Liver (tissue), 10 donors: ENCODE measurements at places on chromosomes 11 and 22.

- peak; percentile 57 for DNase-seq
These were observed at the start of gene CNIH2 for GRCh38 chr11:66277471-66278362. TSS of gene CNIH2 (plus strand) at chr11:66278175. CDS start at chr11:66278457, 282 bp downstream.

- peak; percentile 89 for DNase-seq
These were observed 25.3 kb upstream of the PRR5 start for GRCh38 chr22:44676441-44677352.

- DNase-seq = no peak
These were observed 92.3 kb downstream of the CD44 start for GRCh38 chr11:35231076-35231860.

- DNase-seq = no peak
These were observed 2.2 kb downstream of the FXYD2 start for GRCh38 chr11:117822074-117823033.

DNA sequence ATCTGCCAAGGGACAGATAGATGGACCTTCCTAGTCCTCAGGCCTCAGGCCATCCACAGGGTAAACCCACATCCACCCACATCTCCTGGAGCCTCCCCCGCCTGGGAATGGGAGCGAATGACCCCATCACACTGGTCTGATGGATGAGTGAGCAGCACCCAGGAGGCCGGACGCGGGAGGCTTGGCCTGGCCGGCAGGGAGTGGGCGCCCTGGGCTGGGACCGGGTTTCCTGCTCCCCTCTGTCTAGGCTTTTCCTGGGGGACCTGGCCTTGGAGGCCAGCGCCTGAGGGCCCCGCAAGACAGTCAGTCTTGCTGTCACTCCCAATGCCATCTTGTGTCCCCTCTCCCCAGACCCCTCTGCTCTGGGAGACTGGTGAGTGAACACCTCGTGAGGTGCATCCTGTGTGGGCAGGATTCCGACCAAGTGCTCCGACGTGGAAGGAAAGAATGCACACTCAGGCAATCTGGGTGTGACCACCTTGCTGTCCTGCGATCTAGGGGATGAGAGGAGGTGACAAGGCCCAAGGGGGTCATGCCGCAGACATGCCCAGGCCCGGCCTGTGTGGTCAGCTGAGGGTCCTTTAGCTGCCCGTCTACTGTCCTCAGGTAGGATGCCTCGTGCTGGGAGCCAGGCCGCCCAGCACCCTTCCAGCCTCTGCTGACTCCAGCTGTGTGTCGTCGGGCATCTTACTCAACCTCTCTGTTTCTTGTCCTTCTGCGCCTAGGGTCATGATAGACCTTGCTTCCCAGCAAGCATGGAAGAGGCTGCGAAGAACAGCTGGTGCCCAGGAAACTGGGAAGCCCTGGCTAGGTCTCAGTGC is 26.5 kb upstream of the WNT7B start:
- no peak for DNase-seq

GRCh38 chr11:8028766-8029165 is 41.6 kb downstream of the EIF3F start:
- DNase-seq = no peak

DNA sequence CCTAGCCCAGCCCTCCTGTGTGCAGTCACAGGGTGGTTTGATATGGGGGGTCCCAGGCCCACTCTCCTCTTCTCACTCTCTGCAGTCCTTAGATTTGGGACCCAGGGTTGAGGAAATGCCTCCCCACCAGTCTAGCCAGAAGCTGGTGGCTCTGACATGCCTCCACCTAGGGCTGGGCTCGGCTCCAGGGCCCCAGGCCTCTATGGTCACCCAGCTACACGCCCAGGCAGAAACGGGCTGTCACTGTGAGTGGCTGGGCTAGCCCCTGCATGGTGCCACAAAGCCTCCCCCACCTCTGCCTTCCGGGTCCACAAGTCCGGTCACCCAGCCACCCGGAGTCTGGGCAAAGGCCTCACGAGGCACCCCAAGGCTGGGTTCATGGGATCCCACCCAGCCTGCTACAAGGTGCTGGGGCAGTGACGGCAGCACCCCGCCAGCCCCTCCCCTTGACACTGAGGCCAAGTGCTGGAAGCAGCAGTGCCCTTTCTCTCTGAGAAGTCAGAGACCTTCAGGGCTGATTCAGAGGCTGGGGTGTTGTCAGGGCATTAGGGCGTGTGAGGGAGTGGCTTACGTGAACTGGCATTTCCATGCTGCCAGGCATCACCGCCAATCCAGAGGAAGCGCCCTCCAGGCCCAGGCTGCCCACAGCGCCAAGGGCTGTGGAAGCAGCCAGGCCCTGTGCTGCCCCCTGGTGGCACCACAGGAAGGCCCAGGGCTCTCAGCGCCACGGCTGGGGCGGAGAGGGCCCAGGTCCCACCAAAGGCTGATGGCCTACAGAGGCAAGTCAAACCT is 638 bp upstream of the PITPNM1 start:
- DNase-seq = peak; percentile 84

- DNase-seq = no peak
These were observed 193.9 kb downstream of the KIF18A start for GRCh38 chr11:27914080-27914479.

DNA sequence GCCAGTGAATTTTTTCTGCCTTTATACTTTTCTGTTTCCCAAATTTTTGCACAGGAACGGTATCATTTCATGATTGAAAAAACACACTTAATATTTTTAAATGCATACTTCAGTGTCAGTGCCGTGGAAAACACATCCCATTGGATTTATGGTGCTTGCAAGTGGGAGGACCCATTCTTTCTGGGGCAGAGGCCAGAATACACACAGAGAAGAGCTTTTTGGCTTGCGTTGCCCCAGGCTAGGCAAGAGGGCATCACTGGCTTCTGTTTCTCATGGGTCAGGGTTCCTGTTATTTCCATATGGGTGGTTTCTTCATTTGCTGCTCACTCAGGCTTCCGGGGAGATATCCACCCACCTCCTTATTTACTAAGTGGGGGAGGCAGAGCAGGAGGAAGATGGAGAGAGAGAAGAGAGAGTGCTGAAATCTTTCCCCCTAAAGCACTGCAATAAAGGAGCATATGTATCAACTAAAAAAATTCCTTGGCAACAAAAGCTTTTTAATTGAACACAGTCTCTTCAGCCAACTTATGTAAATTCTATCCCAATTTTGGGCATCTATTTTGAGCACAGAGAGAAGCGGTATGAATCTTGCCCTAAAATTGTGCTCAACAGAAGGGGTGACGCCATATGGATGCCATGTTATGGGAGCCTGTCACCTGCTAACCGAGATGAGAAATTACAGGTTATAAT is 66.0 kb upstream of the KIRREL3 start:
- DNase-seq = no peak

- no peak for DNase-seq
These were observed 413.9 kb downstream of the TENM4 start for GRCh38 chr11:79026803-79027445.

DNA sequence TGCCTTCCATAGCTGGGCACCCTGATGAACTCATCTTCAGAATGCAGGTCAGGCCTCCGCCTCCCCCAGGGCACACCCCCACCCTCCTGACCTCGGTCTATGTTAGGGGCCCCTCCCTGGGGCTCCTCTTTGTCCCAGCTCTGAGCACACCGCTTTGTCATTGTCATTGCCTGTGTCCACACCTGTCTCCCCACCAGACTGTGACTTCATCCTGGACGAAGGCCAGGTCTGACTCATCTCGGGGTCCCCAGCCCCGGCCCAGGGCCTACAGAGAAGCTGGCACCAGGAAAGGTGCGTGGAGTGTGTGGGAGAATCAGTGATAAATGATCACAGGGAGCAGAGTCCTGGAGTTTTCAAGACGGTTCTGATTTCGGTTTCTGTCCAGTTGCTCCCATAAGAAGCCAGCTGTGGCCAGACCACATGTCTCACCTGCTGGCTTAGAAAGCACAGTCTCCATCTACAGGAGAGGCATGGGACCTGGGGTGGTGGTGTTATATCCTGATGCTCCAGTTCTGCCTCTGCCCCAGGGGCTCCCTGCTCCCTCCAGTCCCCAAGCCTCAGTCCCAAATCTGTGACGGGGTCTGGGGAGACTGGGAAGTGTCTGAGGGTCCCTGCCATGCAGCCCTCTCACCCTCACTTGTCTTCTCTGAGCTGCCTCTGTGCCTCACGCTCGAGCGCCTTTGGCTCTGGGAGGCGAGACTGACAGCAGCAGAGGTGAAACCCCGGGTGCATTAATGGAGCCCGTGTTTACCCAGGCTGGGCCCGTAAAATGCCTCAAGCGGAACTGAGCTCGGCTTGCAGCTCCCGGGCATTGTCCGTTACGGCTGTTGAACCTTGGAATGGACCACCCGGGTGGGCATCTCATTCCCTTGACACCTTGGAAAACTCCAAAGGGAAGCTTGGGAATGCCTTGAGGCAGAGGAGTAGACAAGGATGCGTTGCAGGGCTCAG is 85.5 kb upstream of the WNT11 start:
- no peak for DNase-seq

- no peak for DNase-seq
These were observed 71.4 kb upstream of the LINC01488 start for GRCh38 chr11:69409812-69410645.
